ENCODE measurements at places on chromosomes 7 and 10.

DNA sequence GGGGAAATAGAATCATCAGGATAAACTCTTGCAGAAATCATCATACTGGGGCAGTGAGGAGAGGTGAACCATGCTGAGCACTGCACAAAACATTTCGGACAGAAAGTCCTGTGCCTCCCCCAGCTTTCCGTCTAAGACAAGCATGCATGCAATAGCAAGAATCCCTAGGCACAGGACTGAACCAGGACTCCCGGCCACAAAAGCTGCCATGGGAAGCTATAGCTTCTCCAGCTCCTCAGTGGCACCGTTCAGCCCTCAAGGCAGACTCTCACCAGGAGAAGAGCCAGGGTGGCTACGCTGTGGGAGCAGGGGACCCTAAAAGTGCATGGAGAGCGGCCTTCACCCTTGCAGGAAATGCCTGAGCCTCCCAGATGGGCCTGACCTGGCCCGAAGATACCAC lies 70.8 kb downstream of the ASB13 start:
- no peaks in the 10 kb centered on the region for H3K27me3 ChIP-seq
- peak overlapping the region; percentile 78 for H3K27ac ChIP-seq
- no peak overlapping the region for H3K4me3 ChIP-seq
- peaks cover 53% of the 10 kb centered on the region for H3K4me1 ChIP-seq
- no peaks in the 10 kb centered on the region for H3K36me3 ChIP-seq

GRCh38 chr7:18390535-18390907 lies 105.0 kb upstream of the HDAC9 start:
- no peaks in the 10 kb centered on the region for H3K27me3 ChIP-seq
- no peaks in the 10 kb centered on the region for H3K36me3 ChIP-seq
- H3K27ac ChIP-seq, result peak overlapping the region; percentile 93
- H3K4me1 ChIP-seq, result peaks cover 42% of the 10 kb centered on the region
- no peak for DNase-seq

GRCh38 chr7:115289971-115290370 lies 368.1 kb downstream of the MDFIC start:
- no peaks in the 10 kb centered on the region for H3K27me3 ChIP-seq
- H3K36me3 ChIP-seq, result no peaks in the 10 kb centered on the region
- DNase-seq, result no peak
- no peak overlapping the region for H3K4me3 ChIP-seq
- H3K4me1 ChIP-seq, result peaks cover 12% of the 10 kb centered on the region

GRCh38 chr10:62732841-62733653 lies 71.5 kb upstream of the ADO start:
- no peaks in the 10 kb centered on the region for H3K4me1 ChIP-seq
- peaks cover 31% of the 10 kb centered on the region for H3K27me3 ChIP-seq
- H3K4me3 ChIP-seq, result no peak overlapping the region
- H3K27ac ChIP-seq, result no peak overlapping the region
- DNase-seq, result no peak

- no peak overlapping the region for H3K4me3 ChIP-seq
- peaks cover 3% of the 10 kb centered on the region for H3K4me1 ChIP-seq
- no peak overlapping the region for H3K27ac ChIP-seq
- no peak for DNase-seq
Measured at GRCh38 chr7:81903115-81903514, 133.3 kb upstream of the HGF start.

DNA sequence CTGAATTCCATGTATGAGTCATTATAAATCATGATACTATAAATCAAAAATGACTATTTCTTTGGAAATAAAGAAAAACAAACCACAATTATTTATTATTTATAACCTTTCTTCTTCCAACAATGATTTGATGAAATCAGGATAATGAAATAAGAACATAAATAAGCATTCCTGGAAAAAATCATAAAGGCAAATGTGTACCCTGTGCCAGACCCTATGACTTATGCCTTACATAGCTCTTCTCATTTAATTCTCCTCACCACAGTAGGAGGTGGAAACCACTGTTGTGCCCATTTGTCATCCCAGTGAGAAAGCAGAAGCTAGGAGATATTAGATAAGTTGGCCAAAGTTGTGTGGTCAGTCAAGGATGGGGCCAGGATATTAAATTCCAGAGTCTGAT lies 255.1 kb downstream of the DOCK4 start:
- no peak overlapping the region for H3K27ac ChIP-seq
- H3K4me3 ChIP-seq, result no peak overlapping the region
- no peaks in the 10 kb centered on the region for H3K27me3 ChIP-seq
- DNase-seq, result no peak

DNA sequence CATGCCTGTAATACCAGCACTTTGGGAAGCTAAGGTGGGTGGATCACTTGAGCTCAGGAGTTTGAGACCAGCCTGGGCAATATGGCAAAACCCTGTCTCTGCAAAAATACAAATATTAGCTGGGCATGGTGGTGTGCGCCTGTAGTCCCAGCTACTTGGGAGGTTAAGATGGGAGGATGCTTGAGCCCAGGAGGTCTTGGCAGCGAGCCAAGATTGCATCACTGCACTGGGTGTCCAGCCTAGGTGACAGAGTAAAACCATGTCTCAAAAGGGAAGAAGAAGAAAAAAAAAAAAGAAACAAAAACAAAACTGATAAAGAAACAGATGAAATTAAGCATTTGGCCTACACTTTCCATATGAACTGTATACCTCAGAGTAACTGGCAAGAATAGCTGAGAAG lies 319.2 kb downstream of the PARD3 start:
- H3K4me1 ChIP-seq, result no peaks in the 10 kb centered on the region
- no peak for DNase-seq
- H3K27me3 ChIP-seq, result no peaks in the 10 kb centered on the region
- no peak overlapping the region for H3K27ac ChIP-seq

DNA sequence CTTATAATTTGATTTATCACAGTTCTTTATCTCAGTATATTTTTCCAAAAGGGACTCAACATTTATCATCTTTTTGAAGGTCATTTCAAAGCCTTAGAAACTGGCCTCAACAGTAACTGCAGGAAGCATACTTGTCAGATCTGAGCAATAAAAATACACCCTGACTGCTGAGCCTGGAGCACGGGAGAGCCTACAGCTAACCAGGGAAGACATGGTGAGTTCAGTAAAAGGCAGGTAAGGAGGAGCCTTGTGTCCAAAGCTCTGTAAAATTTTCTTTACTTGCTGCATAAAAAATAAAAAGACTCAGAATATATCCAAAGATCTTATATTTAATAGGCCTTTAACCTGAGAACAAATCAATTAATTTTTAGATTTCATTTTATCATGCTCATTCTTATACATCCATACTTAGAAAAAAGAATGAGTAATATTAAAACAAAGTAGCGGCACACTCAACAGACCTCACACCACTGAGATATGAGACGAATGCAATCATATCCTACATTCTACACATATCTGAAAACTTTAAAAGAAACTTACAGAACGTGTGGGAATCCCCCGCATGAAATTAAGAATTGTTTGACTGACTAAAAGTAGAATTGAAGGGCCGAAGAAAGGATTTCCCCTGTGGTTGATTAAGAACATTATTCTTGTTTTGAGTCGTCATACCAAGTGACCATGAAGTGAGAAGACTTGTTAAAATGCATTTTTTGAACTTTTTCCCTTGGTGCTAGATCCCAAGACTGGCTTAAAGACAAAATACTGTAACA lies 296.4 kb upstream of the MKLN1 start:
- no peaks in the 10 kb centered on the region for H3K27me3 ChIP-seq
- no peak for DNase-seq
- no peak overlapping the region for H3K27ac ChIP-seq

- H3K36me3 ChIP-seq, result no peaks in the 10 kb centered on the region
- no peak overlapping the region for H3K4me3 ChIP-seq
- peaks cover 41% of the 10 kb centered on the region for H3K4me1 ChIP-seq
- DNase-seq, result no peak
- H3K27ac ChIP-seq, result peak overlapping the region; percentile 39
Measured at GRCh38 chr10:14244801-14245211, 85.9 kb downstream of the FRMD4A start.

- no peaks in the 10 kb centered on the region for H3K36me3 ChIP-seq
- H3K4me3 ChIP-seq, result no peak overlapping the region
Measured at GRCh38 chr10:27660268-27660667, 85.4 kb downstream of the MKX start.

DNA sequence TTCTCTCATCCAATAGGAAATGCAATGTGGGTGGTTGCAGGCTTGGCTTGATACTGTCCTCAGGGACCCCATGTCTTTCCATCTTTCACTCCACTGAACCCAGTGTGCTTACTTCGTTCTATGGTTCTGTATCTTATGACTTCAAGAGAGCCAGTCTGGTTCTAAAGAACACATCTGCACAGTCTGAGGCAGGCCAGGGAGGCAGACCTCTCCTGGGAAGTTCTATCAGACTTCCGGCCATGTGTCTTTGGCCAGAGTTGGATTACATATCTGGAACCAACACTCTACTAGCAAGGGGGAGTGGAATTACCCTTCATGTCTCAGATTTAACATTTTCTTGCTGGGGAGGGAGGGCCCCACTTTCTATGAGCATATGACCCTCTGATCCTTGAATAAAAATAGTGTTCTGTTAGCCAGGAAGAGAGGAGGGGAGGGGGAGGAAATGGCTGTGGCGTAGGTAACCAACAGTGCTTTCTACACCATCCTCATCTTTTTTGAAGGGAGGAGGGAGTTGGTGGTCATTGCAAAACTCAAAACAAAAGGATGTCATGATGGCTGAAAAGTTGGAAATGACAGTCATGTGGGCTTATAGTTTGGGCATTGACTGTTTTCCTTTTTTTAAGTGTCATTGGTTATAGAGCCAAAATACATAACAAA lies 370.2 kb downstream of the GATA3 start:
- no peak overlapping the region for H3K27ac ChIP-seq
- H3K4me3 ChIP-seq, result no peak overlapping the region
- no peak for DNase-seq

GRCh38 chr7:116530107-116530820 lies 5.4 kb downstream of the CAV1 start:
- peak overlapping the region; percentile 89 for H3K4me3 ChIP-seq
- peaks cover 70% of the 10 kb centered on the region for H3K4me1 ChIP-seq
- no peaks in the 10 kb centered on the region for H3K27me3 ChIP-seq
- no peak for DNase-seq
- H3K36me3 ChIP-seq, result peaks cover 50% of the 10 kb centered on the region

- peaks cover 36% of the 10 kb centered on the region for H3K27me3 ChIP-seq
- H3K4me1 ChIP-seq, result peaks cover 5% of the 10 kb centered on the region
- H3K4me3 ChIP-seq, result no peak overlapping the region
- H3K27ac ChIP-seq, result no peak overlapping the region
- H3K36me3 ChIP-seq, result no peaks in the 10 kb centered on the region
Measured at GRCh38 chr7:4960363-4960762, 1.4 kb upstream of the MMD2 start.

DNA sequence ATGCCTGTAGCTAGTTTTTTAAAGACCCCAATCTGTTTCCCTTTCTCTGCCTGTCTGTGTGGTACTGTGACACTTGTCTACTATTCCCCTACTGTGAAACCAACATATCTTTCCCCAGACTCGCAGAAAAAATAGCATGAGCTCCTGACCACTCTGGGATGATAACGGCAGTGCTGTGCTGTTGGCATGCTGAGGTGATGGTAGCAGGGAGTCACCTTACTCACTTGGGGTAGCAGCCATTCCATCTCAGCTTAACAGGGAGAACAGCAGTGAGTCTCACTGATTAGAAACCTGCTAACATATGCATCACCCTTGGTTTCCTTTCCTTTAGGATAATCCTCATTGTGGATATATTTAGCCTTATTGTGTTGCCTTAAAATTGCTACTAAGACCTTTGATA lies 469.6 kb upstream of the FZD8 start:
- no peak overlapping the region for H3K4me3 ChIP-seq
- H3K4me1 ChIP-seq, result peaks cover 14% of the 10 kb centered on the region

Data from osteocyte (in vitro differentiated cells).